ENCODE measurements at places on chromosomes 16 and 17.

DNA sequence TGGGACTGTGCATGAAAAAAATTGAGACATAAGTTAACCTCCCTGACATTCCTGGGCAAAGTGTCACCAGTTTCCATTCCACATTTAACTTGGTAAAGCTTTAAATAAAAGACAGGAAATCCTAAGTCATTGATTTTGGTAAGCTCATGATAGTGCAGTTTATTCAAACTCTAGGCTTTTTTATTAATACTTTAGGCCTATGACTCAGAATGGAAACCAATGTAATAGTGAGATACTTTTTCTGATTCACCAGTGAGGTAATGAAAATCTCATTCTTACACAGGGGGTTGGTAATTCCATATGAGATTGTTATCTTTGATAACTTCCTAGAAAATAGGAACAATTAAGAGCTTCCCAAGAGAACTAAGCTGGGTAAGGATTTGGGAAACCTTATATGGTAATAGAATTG is 91.1 kb downstream of the NLK start:
- DNase-seq = peak; percentile 47

DNA sequence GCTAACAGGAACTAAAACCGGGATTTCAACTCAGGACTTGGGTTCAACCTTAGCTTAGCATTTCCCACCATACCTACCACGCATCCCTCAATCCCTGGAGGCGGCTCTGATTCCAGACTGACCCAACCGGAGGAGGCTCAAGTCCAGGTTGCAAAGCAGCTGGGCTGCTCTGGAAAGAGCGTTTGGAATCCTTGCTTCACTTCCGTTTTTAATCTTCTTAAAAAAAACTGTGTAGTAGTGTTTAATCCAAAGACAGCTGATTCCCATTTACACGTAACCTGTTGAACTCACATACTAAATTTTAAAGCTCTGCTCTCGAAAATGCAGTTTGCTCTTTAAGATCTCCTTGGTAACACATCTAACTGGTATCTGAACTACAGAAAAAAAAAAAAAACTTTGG is 50.0 kb downstream of the NXN start:
- no peak for DNase-seq

DNA sequence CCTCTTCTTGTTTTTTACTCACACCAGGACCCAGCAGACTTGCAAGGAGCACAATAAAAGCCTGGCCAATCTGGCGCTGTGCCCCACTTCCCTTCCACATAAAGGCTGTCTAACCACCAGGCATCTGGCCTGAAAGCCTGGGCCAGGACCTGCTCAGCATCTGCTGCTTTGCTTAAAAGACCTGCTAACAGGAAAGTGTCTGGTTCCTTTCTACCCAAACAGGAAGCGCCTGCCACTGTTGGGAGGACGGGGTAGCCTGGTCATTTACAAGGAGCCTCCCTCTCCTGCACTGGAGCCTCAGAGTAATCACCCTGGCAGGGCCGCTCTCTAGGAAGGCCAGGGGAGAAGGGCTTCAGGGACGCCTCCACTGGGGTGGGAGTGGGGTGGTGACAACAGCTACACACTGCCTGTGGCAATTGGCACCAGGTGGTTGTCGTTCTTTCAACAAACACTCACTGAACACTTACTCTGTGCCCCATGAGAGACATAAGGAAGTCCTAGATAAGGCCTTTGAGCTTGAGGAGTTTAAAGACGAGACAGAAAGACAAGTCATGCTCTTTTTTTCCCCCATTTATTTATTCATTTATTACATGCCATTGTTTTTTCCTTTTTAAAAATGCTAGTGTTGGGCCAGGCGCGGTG is 6.3 kb upstream of the MMP28 start:
- DNase-seq = no peak

DNA sequence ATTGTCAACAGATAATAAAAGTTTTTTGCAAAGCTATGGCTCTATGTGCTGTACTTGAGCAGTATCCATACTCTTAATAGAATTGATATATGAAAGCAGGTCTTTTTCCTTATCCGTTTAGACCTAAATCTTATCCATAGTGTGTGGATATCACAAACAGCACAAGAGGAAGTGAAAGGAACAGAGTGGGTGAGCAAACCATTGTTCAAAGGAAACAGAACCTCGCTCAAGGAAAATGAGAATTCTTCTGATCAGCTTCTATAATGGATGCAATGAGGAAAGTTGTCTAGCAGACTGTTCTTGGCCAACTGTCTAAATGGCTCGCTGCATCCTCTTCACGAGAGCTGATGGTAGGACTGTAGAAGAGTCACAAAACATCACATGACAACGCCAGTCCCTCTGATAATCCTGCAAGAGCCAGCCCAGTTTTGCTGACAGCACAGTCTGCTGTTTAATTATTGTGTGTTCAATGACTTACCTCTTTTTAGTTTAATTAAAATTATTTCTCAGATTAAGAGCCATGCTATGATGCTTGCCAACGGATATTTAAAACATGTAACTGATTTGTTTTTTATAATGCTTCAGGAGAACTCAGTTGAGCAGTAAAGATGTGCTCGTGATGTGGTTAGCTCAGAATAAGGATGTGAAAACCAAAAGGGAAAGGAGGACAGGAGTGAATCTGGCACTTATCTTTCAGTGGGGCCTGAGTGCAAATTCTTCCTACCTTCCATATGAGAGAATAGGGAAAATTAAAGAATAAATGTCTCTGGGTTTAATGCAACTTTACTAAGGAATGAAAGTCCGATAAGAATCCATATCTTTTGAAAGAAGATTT is 38.5 kb downstream of the WWOX start:
- DNase-seq = no peak

- DNase-seq = no peak
Measured at GRCh38 chr16:84314814-84315213, 20.1 kb downstream of the WFDC1 start.

- peak; percentile 76 for DNase-seq
Measured at GRCh38 chr17:79388556-79389295, 222.1 kb downstream of the RBFOX3 start.

- peak; percentile 65 for DNase-seq
Measured at GRCh38 chr17:19409509-19409908, 1.5 kb upstream of the RNF112 start.

GRCh38 chr16:28187595-28188004 is 24.2 kb downstream of the XPO6 start:
- no peak for DNase-seq

DNA sequence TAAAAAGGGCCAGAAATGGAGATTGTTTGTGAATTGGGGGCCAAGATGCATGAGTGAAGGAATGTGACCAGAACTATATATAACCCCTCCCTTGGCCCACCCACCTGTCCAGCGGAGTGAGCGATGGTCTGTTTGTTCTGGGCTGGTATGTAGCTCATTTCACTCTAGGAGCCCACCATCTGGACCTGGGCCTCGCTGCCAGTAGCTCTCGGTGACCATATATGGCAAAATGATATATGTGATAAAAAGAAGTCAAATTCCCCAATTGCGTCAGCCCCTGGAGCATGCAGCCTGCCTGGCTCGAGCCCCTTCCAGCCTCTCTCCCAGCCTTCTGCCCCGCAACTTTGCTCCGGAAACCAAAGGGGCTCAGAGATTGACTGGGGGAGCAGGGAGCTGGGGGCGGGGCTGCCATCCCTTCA is 47.3 kb downstream of the CCDC42 start:
- DNase-seq = no peak

- no peak for DNase-seq
Measured at GRCh38 chr17:3796110-3796821, 4.7 kb downstream of the ITGAE start.

GRCh38 chr17:38343608-38344419 is at the start of gene GPR179:
GPR179 (minus strand) TSS chr17:38343956; CDS start chr17:38343789, 167 bp downstream.
- DNase-seq = no peak

DNA sequence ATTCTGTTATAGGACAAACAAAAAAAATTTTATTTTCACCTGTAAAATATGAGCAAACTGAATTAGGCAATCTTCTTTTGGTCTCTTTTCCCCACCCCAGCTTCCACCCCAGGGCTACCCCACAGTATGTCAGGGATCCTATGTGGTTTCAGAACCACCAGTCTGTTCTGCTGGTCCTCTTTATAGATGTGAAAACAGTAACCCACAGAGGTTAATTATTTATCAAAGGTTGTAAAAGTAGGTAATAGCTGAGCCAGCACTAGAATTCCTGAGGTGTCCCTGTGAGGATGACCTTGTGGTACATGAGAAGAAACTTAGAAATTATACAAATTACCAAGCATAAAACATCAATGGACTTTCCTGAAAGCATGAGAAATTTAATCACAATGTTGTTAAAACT is 428.7 kb downstream of the CNTNAP4 start:
- no peak for DNase-seq

- DNase-seq = no peak
Measured at GRCh38 chr16:1053121-1053521, 19.4 kb upstream of the SSTR5 start.

DNA sequence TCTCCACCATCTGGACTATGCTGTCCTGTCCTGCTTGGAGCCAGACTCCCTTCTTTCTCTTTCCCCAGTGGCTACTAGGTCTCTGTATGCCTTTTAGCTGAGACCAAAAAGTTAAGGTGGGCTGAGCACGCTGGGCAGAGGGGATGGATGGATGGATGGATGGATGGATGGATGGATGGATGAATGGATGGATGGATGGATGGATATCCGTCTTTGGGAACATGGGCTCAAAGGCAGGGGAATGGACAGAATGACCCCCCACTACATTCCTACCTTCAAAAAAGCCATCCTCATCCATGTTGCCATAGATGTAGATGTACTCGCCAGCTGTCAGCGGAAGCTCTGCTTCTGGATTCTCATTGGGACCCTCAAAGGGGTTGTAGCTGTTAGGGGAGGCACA is 12.8 kb downstream of the TSPOAP1 start:
- DNase-seq = no peak

DNA sequence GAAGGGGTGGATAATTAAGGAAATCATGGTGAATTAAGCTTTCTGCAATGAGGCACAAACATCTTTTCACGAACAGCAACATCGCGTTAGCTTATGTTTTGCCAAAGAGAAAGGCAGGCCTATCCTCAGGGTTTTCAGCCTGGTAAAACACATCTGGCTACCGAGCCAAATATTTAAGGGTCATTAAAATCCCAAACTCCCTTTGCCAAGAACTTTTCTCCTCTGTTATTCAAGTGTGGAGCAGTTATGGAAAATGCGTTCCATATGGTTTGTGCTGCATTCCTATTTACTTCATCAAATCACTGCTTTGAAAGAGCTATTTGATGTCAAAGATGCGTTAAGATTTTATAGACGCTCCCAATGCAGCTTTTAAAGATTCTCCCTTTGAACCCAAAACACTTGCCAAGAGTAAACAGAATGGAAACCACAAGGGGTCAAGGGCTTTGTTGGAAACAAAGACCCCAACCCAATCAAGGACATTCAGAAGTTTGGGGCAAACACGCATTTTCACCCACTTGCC is 308.3 kb upstream of the CDH5 start:
- DNase-seq = peak; percentile 88

DNA sequence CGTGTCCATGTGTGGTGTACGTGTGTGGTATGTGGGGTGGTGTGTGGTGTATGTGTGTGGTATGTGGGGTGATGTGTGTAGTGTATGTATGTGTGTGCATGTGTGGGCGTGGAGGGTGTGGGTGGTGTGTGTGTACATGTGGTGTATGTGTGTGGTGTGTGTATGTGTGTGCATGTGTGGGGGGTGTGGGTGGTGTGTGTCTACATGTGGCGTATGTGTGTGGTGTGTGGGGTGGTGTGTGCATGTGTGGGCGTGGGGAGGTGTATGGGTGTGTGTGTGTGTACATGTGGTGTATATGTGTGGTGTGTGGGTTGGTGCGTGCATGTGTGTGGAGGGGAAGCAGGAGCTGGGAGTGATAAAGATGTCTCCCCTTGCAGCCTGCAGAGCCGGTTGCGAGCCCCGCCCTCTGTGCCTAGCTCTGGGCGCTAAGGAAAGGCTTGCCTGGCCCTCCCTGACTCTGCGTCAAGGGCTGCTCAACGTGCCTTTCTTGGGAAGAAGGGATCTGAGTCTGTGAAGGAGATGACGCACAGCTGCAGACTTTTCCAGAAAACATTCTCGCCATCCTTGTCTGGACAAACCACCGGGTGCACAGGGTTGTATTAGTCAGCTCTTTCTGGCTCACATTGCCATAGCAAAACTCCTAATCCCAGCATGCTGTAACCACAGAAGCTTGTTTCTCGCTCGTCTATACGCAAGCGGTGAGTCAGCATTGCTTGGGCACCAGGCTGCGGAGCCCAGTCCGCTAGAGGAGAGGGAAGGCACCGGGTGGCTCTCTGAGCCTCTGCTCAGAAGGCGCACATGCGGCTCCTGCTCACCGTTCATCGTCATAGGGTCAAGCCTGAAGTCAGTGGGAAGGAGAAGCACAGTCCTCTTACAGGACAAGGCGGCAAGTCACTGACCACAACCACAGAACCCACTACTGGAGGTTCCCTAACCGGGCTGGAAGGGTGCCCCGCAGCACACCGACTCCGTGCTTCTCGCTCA is 2.0 kb upstream of the CD300H start:
- peak; percentile 88 for DNase-seq

DNA sequence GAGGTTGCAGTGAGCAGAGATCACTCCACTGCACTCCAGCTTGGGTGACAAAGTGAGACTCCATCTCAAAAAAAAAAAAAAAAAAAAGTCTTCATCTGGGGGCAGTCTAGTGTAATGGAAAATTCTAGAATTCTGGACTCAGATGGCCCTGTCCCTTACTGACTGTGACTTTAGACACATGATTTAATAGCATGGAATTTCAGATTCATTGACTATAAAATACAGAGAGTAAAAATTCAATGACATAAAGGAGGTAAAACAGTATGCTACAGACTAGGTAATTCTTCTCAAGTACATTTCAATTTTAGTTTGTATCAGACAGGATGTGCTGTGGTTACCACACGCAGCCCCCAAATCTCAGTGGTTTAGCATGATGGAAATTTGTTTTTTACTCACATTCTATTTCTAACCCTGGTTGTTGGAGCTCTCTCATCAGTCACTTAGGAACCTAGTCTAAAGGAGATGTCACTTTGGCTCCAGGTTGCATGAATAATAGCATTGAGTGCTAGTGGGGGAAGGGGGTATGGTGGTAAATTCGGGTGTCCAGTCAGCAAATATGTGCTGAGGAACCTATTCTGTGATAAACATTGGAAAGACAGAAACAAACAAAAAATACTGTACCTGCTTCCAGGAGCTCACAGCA is 444.0 kb downstream of the XYLT1 start:
- DNase-seq = no peak

DNA sequence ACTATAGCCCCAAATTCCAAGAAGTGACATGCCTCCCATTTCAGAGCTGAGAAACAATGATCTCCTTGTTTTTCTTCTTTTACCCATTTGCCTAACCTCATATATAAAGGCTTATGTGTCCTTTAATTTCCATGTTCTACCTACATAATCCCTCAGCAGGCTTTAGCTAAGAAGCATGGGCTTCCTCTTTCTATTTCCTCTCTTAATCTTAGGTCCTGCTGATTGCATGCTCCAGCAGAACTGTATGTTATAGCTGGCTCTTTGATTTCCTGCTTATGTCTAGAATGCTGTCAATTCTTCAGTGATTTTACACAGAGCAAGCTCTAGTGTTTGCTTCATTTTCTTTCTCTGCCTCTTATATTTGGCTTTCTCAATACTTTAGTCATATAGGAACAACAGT is 151.7 kb upstream of the COX10 start:
- DNase-seq = no peak

- DNase-seq = no peak
Measured at GRCh38 chr16:27413956-27414355, 12.0 kb downstream of the IL21R start.

- DNase-seq = peak; percentile 63
Measured at GRCh38 chr17:35743626-35744328, 9.3 kb downstream of the GAS2L2 start.

GRCh38 chr17:72120642-72121163 is at the start of gene SOX9:
SOX9 (plus strand) TSS chr17:72121020; CDS start chr17:72121392, 372 bp downstream.
- peak; percentile 97 for DNase-seq

GRCh38 chr16:75416904-75417565 is 16.3 kb downstream of the CFDP1 start:
- no peak for DNase-seq

All from AG08395 (cell line).